ENCODE measurements at places on chromosomes 13 and 19. TPM values are rescaled to one million over a fixed set of nuclear protein-coding genes. Genes with fewer than 3 reads are reported as not detected.
A peak's percentile ranks its signal among the peaks of the same experiment; 100 is the strongest.

Gene PLPPR3
- total RNA-seq, result 63.7 TPM

Gene APOC4
- total RNA-seq, result not detected

Gene RAB3A
- total RNA-seq, result 1.0 TPM

Gene ZNF793
- total RNA-seq, result 10.1 TPM

Gene ZNF440
- total RNA-seq, result 12.9 TPM

Gene CASP14
- total RNA-seq, result not detected

Gene KLK12
- total RNA-seq, result not detected

Gene SHANK1
- total RNA-seq, result not detected

Gene IRF2BP1
- total RNA-seq, result 21.9 TPM

Gene DCLK1
- not detected for total RNA-seq

Gene ZNF530
- total RNA-seq, result 8.9 TPM

Gene FLT3LG
- total RNA-seq, result 1.5 TPM

Gene ZNF429
- total RNA-seq, result 8.3 TPM

Gene SGCG
- total RNA-seq, result not detected

Gene C19orf85
- total RNA-seq, result not detected

Gene PDCD2L
- total RNA-seq, result 36.4 TPM

GRCh38 chr19:56309511-56310185 lies 5.0 kb downstream of the ZSCAN5A start:
- no peak for DNase-seq

DNA sequence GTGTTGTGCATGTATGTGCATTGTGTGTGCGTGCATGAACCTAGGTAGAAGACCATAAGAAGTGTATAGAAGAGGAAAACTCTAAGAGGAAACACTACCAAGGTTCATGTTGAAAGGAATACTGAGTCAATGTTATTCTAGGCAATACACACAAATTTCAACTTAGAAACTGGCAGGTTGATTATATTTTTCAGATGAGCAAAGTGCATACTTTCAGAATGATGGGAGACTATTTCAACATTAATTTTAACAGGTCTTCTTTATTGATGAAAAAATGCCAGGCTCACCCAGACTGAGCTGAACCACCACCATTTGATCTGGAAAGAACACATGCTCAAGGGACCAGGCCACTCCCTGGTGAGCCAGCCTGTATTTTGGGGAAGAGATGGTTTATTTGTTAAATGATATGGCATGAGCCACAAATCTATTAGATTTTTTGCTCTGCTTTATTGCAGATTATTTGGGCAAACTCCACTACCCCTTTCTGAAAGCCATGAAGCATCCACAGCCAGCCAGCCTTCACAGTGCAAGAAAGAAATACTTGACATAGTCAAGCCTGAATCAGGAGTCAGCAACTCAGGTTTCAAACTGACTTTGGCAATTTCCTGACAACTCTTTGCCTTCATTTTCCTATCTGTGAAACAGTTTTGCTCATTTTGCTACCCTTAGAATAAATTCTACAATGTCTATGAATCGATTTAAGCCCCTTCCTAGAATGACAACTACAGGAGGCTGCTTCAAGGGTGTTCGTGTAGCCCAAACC lies 368.9 kb downstream of the COG6 start:
- DNase-seq, result no peak

- peak; percentile 18 for DNase-seq
Observed at GRCh38 chr19:51777570-51778462, 16.8 kb downstream of the FPR2 start.

GRCh38 chr19:7140137-7140536 lies 70.6 kb downstream of the ZNF557 start:
- DNase-seq, result no peak

DNA sequence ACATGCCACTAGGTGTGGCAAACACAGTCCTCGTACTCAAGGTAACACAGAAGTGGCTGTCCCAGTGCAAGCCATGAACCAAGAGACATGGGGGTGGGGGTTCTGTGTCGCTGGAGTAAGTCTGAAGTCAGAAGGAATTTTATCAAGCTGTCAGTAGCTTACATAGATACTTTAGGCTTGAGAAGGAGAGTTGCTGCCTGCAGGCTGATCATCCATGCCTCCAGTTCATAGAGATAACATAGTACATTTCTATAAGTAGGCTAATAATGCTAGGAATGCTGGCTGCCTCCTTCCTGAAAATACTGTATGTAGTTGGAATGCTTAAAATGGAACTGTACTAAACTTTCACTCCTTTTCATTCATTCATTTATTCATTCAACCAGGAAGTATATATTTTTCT lies 70.1 kb downstream of the CAB39L start:
- DNase-seq, result no peak

GRCh38 chr13:59494560-59494970 lies 669.2 kb downstream of the DIAPH3 start:
- DNase-seq, result no peak

- DNase-seq, result no peak
Observed at GRCh38 chr19:2087621-2088100, 8.5 kb downstream of the MOB3A start.

GRCh38 chr13:40987606-40988280 lies 31.4 kb downstream of the ELF1 start:
- DNase-seq, result no peak

DNA sequence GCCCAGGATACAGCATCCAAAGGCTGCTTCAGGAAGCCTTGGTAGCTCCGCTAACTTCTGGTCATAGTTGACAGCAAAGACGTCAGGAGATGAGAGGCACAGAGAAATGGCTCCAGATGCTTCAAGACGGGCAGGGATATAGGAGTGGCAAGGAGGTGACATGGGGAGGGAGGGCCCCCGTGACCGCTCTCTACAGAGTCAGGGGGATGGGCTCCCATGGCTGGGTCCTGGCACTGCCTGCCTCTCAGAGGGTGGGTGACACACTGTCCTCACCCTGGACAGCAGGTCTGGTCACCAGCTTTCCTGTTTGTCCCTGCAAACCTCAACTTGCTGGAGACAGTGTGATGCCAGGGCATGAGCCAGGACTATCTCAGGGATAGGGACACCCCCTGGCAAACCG lies 10.3 kb upstream of the ZNF14 start:
- no peak for DNase-seq

DNA sequence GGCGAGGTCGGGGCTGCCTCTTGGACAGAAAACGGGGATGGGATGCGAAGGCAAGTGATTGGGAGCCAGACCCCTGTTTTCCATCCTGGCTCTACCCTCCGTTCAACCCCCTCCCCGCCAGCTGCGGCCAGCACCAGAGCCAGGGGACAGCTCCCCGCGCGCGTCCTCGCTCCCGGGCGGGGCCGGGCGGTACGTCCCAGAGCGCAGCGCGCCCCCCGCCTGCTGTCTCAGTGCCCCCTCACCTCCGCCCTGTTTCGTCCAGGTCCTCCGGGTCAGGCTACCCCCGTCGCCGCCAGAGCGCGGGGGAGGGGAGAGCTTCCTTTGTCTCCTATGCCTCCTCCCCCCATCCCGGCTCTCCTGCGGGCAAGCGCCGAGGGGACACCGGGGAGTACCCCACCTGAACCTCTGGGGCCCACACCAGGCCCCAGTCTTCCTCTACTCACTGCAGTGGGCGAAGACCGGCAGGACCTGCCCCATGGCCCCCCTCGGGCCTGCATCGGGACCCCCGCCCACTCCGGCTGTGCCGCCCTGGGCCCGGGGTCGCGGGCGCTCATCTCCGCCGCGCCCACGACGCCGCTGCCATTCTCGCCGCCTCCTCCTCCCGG lies 396 bp downstream of the RTN2 start:
- DNase-seq, result no peak

DNA sequence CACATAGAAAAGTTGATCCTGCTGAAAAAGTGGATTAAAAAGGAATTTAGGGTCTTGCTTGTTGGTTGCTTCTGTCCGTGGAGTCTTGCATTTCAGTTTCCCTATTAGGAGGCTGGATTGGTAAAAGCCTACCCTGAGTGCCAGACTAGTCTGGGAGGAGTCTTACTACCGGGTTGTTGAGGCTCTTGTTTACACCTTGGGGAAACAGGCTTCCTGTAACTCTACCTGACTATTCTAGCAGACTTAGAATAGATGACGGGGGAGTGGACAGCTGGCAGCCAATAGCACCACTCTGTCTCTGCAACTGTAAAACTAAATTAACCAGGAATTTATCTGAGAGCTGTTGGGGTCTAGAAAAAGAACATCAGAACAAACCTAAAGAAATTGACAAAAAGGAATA lies 11.3 kb upstream of the MPHOSPH8 start:
- DNase-seq, result no peak

DNA sequence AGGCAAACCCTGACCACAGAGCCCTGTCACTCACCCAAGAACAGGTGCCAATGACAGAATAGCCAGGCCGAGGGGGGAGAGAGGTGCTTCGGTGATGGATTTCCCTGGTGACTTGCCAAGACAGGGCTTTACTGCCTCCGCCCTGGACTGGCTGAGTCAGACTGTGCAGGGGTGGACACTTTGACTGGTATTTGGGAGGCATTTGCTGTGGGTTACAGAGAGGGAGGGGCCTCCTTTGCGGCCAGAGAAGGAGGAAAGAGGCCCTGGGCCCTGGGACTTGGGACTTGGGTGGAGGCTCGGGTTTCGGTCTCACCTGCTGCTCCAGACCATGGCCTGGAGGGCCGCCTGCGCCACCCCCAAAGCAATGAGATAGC lies 4.6 kb upstream of the EPS8L1 start:
- DNase-seq, result peak; percentile 90

- DNase-seq, result no peak
Observed at GRCh38 chr19:50717026-50717723, 2.4 kb downstream of the SHANK1 start.

GRCh38 chr19:3474010-3474409 lies 6.3 kb downstream of the SMIM24 start:
- no peak for DNase-seq

DNA sequence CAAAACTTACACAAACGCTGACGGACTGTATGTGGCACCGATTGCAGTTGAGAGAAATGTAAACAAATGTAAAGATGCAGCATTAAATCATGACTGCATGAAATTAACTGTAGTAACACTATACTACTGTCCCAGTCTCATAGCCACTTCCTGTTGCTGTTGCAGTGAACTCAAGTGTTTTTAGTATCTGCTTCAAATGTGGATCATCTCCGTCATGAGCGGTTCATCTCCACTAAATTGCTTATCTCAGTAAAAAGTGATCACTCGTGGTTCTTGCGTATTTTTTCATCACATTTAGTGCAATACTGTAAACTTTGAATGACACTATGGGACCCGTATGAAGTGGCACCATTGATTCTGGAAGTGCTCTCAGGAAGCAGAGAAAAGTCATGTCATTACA lies 60.3 kb upstream of the RNF113B start:
- no peak for DNase-seq

DNA sequence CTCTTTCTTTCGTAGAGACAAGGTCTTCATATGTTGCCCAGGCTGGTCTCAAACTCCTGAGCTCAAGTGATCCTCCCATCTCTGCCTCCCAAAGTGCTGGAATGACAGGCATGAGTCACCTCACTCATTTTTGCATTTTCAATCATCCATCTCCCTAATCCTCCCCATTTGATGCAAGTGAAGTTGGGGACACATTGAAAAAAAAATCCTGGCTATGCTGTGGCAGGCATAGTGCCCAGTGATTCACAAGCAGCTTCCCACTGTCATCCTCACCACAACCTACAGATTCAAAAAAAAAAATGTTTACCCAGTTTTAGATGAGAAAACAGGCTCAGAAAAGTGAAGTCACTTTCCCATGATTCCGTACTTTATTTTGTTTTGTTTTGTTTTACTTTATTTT lies 44.7 kb upstream of the USP29 start:
- DNase-seq, result no peak

GRCh38 chr19:58334691-58335249 lies 8.0 kb downstream of the ZSCAN22 start:
- DNase-seq, result no peak

DNA sequence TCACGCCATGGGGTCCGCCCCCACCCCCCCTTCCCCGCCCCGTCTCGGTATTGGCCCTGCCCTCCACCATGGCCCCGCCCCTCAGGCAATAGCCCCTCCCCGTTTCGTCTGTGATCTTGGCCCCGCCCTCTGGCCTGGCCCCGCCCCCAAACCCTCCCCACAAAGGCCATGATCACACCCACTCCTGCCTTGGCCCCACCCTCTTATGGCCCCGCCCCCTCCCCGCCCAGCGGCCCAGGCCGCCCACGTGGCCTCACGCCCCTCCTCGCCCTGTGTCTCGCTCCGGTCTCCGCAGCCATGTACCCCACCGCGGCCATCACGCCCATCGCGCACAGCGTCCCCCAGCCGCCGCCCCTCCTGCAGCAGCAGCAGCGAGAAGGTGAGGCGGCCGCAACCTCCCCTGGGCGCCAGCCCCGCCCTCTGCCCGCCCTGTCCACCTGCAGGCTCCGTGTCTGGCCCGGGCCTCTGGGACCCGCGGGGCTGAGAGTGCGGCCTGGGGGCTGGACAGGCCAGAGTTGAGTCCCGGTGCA lies 61.3 kb downstream of the CELF5 start:
- DNase-seq, result no peak

DNA sequence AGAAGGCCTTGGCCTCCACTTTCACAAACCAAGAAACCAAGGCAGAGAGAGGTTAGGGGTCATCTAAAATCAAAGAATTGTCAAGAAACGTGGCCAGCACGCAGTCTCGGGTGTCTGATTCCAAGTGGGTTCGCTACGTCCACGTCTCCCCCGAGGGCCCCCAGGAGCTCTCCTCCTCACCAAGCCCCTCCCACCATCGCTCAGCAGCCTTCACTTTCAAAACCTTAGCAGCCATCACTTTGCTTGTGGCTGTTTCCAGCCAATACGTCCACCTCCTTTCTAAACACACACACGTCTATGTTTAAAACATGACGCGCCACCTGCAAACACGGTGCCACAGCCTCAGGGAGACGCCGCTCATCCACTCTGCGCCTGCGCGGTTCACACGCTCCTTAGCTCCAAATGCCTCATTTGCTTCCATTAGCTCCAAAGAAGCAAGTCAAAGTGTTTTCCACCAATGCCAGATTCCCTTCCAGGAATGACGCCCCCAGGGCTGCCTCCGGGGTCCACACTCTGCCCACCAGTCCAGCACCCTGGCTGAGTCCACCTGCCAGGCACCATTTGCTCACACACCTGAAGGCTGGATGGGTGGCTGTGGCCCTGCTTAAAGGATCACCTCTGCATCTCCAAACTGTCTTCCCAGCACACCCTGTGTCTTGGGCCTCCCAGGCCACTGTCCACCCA lies 5.5 kb downstream of the RASA3 start:
- DNase-seq, result no peak

GRCh38 chr13:29999492-30000369 lies 149.3 kb upstream of the UBL3 start:
- no peak for DNase-seq

DNA sequence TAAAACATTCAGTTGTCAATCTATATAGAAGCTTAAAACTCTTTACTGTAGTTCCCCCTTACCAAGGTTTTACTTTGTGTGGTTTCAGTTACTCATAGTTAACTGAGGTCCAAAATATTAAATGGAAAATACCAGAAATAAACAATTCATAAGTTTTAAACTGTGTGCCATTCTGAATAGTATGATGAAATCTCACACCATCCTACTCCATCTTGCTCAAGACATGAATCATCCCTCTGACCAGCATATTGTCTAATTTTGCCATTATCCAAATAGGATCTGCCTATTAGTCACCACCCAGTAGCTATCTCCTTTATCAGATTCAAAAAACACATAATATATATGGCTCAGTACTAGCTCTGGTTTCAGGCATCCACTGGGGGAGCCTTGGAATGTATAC lies 22.4 kb downstream of the ZNF571 start:
- DNase-seq, result no peak
